Activated naive CD4-positive, alpha-beta T cell treated with anti-CD3 and anti-CD28 coated beads for 36 hours (primary cell): ENCODE measurements at places on chromosomes 13 and 19.

DNA sequence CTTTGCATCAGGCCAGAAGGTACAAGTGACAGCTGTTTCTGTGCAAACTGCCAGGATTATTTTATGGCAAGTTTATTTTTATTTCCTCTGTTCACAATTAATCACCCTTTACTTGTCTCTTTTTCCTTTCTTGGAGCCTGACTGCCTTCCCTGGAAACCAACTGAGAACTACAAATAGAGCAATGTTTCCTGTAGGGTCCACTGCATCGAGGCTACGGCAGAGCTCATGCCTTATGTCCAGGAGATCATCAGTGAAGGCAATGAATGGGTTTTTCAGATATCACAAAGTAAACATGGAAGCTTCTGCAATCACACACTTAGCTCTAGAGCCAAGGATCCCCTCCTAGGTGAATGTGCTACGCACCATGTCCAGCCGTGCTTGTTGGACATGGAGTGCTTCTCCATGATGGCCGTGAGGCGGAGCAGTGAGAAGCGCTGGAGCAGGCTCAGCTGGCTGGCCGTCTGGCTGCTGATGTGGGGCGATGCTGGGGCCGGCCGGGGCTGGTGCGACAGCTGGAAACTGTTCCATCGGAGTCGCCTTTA, 110.9 kb downstream of the KL start:
- no peak for DNase-seq

GRCh38 chr19:47049307-47049700, 880 bp upstream of the TMEM160 start:
- DNase-seq = no peak

GRCh38 chr13:39035204-39035603, 2.7 kb downstream of the PROSER1 start:
- no peak for DNase-seq

- DNase-seq = no peak
Measured at GRCh38 chr19:13400296-13400695, 106.0 kb downstream of the CACNA1A start.

DNA sequence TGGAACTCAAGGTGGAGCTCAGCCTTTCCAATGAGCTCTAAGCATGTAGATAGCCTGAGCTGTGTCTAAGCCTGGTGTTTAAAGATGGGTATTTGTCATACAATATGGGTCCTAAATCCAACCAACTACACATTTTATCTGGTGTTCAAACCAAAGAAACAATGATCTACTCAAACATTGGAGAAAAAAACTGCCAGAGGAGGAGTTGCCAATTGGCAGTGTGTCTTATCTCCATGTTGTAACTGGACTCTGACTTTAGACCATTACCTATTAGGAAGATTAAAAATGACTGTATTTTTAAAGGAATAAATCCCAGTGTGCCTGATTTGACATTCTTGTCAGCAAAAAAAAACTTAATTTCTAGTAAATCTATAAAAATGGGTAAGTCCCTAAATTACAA, 96.3 kb downstream of the COG6 start:
- DNase-seq = no peak

DNA sequence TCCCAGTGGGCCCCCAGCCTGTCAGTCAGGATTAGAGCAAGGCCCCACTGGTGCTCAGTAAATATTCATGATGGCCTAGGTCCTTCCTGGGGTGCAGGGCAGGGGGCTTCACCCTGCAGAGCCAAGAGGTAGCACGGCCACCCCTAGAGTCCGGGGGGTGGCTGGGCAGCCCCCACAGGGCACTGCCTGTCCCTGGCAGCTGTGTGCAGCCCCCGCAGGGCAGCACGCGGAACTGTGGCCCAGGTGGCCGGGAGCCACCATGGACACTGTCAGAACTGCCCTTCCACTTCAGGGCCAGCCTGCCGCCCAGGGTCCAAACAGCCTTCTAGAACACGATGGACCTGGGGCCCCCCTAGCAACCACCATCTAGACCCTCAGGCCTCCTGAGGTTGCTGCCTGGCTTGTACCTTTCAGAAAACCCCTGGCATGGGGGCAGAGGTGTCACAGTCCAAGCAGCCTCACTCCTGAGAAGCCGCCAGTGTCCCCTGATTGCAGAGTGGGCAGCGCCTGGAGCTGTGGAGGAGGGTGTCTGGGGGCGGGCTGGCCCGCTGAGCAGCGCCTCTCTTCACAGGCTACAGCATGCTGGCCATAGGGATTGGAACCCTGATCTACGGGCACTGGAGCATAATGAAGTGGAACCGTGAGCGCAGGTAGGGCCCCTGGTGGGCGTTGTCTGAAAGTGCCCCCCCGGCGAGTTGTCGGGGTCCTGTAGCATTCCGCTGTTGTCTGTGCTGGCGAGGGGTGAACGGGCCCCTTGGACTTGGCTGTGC, 2.9 kb upstream of the YJEFN3 start:
- DNase-seq = no peak

GRCh38 chr13:23915308-23915707, 18.0 kb upstream of the C1QTNF9B start:
- no peak for DNase-seq

DNA sequence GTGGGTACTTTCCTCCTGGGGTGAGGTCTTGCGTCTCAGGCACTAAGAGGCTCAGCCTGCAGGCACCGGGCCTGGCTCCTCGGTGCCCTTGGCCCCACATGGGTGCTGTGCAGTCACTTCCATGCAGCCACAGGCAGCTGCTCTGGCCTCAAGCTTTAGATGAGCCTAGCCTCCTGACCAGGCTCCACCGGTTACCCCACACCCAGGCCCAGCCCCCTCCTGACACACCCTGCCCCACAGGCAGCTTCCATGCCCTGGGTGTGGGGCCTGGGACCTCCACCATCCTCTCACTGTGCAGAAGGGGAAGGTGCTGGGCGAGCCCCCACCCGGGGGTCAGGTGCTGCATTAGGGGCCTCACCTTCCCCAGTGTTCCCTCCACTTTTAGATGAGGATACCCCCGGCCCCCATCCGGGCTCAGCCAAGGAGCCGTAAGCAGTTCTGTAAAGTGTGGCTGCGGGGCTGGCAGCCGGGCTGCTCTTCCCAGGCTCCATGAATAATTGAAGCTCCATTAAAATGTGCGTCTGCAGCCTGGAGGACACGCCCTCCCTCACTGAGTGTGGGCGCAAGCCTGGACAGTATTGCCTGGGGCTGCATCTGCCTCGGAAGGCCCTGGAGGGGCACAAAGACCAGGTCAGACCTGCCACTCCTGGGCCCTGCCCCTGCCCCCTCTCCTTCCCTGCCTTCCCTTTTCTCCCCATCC, 72.5 kb upstream of the KCTD15 start:
- DNase-seq = no peak

DNA sequence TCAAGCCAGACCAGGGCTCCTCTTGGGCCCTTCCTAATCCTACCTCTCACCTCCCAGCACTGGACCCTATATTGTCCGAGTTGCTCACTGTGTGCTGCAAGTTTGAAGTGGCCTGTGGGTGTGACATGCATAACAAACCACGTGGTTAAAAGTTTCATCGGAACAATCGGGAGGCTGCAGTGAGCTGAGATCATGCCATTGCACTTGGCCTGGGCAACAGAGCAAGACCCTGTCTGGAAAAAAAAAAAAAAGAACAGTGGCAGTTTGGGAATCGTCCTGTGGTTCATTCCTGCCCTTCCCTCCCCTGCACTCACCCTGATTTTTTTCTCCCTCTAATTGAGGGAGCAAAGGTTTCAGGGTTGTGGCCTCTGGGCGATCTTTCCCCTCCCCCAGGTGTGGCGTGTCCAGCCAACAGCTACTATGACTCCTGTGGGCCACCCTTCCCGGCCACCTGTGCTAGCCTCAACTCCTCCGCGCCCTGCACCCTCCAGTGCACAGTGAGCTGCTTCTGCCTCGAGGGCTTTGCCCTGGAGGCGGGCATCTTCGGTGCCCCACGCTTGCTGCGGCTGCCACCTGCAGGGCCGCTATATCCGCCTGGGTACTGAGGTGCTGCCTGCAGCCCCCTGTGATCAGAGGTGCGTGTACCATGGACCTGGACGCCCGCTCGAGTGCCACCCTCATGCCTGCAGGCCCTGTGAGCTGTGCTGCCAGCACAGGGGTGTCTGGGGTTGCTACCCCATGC, 16.3 kb upstream of the FXYD3 start:
- DNase-seq = no peak

DNA sequence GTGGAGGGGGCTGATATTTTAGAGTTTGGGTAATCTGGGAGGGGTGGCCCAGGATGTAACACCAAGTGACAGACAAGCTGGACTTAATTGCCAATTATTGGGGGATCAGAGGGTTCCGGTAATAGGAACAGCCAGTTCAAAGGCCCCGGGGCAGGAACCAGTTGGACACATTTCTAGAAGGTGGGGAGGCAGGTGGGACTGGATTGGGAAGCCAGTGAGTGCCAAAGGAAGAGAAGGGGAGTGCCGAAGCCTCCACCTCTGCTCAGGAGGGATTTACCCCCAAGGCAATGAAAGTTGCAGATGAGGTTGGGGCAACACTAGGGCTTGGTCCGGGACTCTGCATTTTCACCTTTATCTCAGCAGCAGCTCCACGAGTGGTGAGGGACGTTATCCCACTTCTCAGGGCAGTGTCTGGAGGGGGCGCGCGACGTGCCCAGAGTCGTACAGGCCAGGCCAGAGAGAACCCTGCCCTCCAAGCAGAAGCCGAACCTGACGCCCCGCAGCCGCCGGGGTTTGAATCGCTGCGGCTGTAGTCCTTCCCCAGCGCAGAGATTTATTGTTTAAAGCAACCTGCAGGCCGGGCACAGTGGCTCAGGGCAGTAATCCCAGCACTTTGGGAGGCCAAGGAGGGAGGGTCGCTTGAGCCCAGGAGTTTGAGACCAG, 5.7 kb upstream of the JUND start:
- no peak for DNase-seq

- peak; percentile 44 for DNase-seq
Measured at GRCh38 chr13:98994896-98995295, 17.0 kb upstream of the DOCK9 start.

GRCh38 chr19:3304871-3305423, 61.4 kb upstream of the NFIC start:
- DNase-seq = peak; percentile 89

DNA sequence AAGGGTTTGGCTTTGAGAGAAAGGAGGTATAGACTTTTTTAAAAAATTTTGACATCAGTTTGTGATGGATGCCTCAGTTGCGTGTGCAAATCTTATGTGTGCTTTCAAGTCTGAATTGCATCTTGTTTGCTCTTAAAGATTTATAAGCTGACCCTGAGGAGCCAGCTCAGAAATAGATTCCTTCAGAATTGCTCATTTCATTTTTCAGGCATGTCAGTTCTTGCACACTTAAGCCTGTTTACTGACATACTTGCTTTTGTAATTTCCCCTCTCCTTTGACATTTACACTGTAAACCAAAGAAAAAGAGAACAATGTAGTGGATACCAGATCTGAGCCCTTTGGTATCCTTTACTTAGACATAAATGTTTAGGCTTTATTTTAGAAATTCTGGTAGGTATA, 87.6 kb downstream of the RNF17 start:
- DNase-seq = no peak

- no peak for DNase-seq
Measured at GRCh38 chr13:109697936-109698335, 88.4 kb downstream of the IRS2 start.

GRCh38 chr13:55190996-55191395, 1949.7 kb upstream of the PRR20A start:
- DNase-seq = no peak

DNA sequence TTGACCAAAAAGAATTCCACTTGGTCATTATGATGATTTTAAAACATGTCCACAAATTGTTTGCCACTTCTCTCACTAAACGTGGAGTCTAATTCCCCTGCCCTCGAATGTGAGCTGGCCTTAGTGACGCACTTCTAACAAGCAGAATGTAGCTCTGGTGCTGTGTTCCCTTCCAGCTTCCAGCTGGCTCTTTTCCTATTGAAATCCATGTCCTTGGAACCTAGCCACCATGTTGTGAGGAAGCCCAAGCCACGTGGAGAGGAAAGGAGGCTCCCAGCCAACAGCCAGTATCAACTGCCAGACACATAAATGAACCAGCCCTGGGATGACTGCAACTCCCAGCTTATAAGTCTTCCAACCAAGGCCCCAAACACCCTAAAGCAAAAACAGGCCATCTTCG, 23.6 kb upstream of the CEBPA start:
- no peak for DNase-seq

DNA sequence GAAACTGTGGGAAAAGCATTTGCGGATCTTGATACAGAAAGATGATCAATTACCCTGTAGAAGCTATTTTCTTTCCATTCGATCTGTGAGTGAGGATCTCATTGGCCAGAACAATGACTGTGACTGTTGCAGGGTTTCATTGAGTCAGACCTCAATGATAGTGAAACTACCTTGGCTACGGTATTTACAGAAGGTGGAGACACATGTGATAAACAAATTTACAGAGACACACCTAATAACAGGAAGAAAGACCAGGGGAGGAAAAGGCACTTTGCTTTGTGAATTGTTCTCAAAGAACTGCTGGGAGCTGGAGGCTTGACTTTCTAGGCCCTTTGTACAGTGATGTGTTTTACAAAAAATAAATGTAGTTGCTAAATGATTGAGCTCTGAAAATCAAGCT, 19.9 kb upstream of the ARGLU1 start:
- no peak for DNase-seq

- no peak for DNase-seq
Measured at GRCh38 chr13:99997702-99998214, 16.2 kb downstream of the ZIC2 start.

DNA sequence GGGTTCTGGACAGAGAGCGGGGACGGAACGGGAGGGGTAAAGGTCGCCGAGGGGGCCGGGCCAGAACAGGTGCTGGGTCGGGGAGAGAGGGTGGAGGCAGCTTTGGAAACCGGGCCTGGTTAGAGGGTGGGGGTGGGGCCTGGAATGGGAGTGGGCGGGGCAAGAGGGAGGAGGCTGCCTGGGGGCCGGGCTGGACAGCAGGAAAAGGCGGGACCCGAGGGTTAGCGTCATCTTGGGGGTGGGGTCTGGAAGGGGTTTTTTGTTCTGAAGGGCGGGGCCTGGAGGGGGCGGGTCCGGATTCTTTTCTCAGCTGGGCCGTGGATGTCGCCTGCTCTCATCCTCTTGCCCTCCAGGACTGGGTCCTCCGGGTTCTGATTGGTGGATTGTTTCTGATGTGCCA, 4.3 kb upstream of the ZNF813 start:
- no peak for DNase-seq

DNA sequence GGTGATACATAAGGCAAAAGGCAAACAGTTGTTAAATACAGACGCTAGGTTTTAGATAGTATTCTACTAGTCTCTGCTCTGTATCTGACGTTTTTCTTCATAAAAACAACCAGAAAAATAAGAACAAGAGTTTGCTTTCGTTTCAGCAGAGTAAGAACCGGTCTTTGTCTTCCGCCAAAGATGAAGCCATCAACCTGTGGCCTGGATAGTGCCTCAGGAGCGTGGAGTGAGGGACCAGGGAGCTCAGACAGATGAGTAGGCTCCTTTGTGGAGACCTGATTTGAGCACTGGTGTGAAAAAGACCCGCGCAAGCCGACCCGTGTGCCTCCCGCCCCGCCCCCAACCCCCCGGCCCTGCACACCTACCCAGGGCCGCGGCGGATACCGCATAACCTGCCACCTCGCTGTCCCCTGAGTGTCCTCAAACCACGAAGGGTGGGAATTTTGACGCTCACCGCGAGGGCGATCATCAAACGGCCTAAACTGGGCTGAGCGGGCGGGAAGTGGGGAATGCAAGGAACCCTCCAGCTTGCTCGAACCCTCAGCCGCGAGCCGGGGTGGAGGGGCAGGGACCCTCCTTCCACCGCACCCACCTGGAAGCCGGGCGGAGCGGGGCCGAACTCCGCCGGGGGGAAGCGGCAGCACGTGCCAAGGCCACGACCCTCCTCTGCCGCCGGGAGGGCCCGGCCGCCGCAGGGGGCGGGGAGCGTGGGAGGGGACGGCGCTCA, 866 bp upstream of the LMO7 start:
- no peak for DNase-seq

- DNase-seq = no peak
Measured at GRCh38 chr13:94585543-94586101, 10.3 kb downstream of the TGDS start.

GRCh38 chr13:42750794-42751193, 30.6 kb upstream of the FAM216B start:
- no peak for DNase-seq
